Forelimb muscle (tissue), 1 donor: ENCODE measurements at places on chromosomes 12 and 14.

DNA sequence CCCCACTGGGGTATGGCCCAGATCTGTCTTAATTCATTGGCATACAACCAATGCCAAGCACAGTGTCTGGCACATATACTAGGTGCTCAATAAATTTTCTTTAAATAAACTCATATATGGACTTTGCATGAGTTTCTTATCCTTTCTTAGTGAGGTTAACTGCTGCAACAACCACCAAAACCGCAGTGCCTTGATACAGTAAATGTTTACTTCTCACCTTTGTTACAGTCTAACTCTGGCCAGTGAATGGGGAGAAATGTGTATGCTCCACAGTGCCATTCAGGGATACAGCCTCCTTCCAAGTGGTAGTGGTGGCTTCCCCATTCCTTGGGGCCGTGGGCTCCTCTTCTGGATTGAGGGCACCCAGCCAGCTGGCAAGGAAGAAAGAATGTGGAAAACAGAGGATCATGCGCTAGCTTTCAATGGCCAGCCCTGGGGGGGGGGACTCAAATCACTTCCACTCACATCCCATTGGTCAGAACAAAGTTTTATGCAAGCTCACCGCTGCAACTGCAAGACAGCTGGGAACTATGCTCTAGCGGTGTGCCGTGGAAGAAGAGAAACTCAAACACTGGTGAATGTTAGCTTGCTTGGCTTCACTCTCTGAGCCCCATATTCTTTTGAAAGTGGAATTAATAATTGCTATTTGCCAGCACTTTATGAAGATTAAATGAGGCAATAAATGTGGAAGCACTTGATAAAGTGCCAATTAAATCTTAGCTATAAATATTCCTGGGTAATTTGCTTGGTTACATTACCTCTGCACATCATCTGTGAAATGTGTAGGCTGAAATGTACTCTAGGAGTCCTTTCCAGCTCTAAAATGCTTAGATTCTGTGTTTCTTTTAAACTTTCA lies 51.0 kb upstream of the SOCS2 start:
- no peak for DNase-seq

DNA sequence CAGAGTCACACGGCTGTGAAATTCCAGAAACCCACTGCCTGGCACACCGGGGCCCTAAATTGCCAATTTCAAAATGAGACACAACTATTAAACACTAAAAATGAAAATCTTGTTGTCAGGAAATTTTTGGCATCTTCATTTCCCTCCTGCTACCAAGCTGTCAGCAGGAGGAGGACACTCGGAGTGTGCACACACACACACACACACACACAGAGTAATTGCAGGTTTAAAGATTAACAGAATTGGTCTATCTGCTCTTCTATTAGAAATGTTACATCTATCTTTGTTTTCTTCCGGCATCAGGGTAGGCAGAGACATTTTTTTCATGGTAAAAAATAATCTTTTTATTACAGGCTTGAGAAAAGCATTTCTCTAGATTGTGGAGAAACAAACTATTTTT lies 314.2 kb downstream of the EGLN3 start:
- DNase-seq: no peak

GRCh38 chr14:78359581-78359980 lies 189.4 kb downstream of the NRXN3 start:
- DNase-seq: no peak

DNA sequence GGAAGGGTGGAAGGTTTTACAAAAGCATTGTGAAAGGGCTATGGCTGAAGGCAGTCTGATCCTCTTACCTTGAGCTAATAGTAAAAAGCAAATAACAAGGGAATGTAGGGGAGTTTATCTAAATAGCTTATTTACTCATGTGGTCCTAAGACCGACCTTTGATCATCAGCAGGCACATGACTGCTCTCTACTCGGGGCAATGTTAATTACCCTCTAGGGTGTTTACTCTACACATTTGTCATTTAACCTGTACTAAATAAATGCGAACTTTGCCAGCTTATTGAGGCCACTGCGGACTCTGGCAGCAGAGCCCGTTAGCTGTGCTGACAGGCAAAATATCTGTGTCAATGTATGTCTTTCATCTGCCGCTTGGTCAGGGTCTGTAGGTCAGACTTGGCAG lies 768.3 kb upstream of the ATXN7L3B start:
- no peak for DNase-seq

DNA sequence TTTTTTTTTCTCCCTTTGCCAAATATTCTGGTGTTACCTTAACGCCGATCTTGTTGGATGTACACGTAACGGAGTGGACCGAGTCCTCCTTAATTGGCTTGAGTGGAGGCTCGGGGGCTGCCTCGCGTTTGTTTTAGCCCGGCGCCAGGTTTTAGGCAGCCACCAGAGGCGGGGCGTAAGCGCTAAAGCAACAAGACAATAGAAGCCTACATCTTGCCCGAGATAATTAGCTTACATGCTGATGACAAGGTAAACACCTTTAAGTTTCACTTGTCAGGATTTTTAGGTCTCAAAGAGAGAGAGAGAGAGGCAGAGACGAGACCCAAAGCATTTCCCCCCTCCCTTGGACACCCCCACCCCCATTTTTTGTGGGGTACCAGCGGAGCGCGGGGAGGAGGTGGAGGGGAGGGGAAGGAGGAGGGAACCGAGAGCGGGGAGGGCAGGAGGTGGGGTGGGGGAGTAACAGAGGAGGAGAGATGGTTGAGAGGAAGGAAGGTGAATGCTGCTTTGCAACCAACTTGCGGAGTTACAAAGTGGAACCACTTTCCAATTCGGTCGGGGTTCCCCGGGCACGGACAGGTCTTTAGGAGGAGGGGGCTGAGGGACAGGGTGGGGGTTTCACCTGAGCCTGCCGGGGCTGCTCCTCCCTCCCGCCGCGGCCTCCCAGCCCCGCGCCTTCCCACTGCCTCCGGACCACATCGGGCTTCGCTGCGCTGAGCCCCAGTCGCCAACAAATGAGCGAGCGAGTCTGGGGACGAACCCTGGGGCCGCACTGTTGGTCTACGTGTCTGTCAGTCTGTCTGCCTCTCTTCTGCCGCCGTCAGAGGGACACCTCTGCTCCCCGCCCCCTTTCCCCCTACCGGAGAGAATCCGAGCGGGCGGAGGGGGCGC lies at the start of gene NKX2-1:
TSS of gene NKX2-1 (minus strand) at position 802 of the 891 bp plus-strand sequence. CDS start at position 699, 103 bp downstream.
- DNase-seq: no peak

GRCh38 chr12:10362828-10363657 lies 26.8 kb downstream of the KLRK1 start:
- no peak for DNase-seq

- DNase-seq: no peak
These were observed 186.7 kb downstream of the EFCAB11 start for GRCh38 chr14:89767861-89768268.

DNA sequence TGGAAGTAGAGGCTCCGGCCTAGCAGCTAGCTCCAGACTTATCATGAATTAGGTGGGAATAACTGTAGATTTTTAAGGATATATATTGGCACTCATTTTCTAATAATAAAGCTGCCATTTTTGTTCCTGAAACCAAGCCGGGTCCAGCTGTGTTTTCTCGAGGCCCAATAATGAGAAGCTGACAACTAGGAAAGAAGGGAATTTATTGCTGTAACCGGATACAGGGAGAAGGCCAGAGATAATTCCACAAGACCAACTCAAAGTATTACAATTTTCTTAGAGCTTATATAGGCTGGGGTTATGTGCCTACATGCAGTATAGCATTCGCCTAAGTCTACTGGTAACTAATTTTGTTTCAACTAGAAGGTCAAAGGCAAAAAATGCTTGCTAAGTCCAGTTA lies 122.3 kb upstream of the FBXO33 start:
- no peak for DNase-seq

DNA sequence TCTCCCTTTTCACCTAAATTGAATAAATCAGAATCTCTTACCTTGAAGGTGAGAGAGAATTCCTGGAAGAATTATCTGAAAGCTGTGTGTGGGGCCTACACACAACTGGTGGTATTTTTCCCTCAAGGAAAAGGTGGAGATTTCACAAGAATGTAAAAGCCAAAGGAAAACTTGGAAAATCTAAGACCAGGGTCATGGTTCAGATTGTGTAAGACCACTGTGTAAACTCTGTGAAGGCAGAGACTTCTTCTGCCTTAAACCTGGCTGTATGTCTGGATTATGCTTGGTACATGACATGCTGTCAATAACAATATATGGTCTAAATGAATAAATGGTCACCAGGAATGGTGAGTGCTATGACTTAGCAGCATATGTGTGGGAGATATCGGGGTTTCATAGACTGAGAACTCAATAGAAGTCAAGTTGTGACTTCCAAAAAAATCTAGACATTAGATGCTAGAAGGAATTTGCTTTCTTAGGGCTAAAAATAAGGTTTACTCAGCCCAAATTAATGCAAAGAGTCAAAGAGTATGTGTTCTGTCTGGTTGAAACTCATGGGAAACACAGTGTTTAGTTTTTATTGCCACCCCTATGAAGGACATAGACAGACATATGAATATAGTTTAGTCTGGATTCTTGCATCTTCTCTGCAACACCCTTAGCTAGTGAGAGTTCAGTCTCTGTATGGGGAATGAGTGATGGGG lies 163.7 kb downstream of the SNAPC1 start:
- DNase-seq: no peak

GRCh38 chr14:96126783-96127271 lies 77.8 kb upstream of the BDKRB2 start:
- peak; percentile 20 for DNase-seq

- no peak for DNase-seq
These were observed 13.2 kb downstream of the CLBA1 start for GRCh38 chr14:104998801-104999200.
